CD4-positive, alpha-beta T cell treated with Interleukin-1 beta for 1 hour (primary cell): ENCODE measurements at places on chromosomes 6 and 20.

DNA sequence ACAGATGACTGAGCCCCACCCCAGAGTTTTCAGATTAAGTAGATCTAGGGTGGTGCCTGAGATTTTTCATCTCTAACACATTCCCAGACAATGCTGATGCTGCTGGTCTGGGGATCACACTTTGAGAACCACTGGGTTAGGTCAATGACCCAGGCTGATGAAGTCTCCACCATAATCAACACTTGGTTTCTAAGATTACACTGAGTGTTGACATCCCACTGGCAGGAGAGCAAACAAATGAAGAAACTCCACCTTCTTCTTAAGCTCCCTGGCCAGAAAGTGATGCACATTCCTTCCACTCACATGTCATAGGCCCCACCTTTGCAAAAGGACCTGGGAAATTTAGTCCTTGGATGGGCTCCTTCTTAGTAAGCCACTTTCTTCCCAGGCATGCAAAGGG, 53.1 kb downstream of the MAFB start:
- DNase-seq: no peak

- no peak for DNase-seq
These were observed 272.2 kb upstream of the FLRT3 start for GRCh38 chr20:14609328-14610221.

DNA sequence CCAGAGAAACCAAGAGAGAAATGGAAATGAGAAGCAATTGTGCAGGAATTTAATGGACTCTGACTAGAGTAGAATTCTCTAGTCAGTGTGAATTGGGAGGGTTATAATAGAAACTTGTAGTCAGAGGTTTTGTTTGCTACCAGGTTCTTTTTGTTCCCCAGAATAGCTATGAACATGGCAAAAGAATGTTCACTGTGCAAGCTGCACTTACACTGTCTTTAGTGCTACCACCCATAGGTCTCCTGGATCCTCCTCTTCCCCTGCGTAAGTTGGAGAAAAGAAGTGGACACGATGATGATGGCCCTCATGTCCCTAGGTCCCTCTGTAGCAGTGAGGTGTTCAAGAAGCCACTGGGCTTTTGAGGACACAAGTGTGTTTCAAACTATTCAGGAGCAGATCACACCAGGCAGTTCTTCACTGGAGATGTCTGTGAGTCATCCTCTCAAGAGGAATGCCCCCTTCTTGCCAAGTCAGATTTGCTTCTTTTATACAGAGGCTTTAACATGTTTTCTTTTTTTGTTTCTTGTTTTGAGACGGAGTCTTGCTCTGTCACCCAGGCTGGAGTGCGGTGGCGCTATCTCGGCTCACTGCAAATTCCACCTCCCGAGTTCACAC, 47.6 kb upstream of the SMIM8 start:
- DNase-seq: no peak

DNA sequence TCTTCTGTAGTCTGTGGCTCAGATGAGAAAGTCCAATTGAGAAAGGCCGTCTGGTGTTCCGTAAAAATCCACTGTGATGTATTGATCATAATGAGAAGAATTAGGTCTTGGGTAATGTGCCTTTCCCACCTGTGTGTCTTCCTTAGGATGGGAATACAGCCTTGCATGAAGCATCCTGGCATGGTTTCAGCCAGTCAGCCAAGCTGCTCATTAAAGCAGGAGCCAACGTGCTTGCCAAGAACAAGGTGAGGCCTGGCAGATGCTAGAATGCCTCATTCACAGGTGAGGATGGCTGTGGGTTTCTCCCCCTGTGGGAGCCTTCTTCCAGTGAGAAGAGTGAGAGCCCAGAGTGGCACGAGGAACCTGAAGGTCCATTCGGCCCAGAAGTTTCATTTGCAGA, 32.7 kb downstream of the LYRM2 start:
- no peak for DNase-seq

- peak; percentile 72 for DNase-seq
These were observed 41.3 kb downstream of the TXLNB start for GRCh38 chr6:139250296-139251044.

- peak; percentile 70 for DNase-seq
These were observed 58.4 kb downstream of the GJA10 start for GRCh38 chr6:89952686-89953085.

DNA sequence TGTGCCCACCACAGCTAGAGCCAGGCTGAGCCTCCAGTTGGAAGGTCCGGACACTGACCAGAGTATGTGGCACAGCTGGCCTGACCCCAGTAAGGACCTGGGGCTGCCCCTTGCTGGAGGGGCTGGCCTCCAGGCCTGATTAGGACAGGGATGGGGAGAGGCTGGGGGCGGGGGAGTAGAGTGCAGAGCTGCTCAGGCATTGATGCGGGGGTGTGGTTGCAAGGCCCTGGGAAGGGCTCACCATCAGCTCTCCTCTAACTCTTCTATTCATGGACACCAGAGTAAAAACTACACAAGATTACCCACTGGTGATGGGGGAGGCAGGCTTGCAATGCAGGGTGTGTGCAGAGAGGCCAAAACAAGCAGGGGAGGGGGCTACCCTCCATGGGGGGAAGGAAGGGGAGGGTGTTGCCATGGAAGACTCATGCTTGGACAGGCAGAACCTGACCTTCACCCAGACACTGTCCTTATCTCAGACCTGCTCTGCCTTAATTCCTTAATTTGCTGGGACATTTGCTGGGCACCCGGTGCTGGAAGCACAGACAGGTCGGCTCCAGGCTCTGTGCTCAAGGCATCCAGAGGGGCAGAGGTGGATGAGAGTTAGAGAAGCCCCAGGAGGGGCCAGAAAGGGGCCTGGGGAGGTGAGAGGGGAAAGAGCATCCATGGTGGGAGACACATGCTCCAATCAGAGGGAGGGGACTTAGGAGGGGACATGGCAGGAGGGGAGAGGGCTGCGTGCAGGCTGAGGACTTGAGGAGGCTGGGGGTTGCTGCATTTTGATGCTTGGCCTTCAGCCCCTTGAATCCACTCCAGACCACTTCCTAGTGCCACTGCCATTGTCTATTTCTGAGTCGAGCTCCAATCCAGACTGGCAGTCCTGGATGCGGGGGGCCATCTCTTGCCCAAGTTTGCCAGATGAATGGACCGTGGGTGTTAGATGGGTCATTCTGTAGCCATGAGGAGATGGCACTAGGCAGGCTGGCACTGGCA, 7.6 kb upstream of the EMILIN3 start:
- DNase-seq: no peak

- no peak for DNase-seq
These were observed 2.3 kb downstream of the PREX1 start for GRCh38 chr20:48825566-48825920.

DNA sequence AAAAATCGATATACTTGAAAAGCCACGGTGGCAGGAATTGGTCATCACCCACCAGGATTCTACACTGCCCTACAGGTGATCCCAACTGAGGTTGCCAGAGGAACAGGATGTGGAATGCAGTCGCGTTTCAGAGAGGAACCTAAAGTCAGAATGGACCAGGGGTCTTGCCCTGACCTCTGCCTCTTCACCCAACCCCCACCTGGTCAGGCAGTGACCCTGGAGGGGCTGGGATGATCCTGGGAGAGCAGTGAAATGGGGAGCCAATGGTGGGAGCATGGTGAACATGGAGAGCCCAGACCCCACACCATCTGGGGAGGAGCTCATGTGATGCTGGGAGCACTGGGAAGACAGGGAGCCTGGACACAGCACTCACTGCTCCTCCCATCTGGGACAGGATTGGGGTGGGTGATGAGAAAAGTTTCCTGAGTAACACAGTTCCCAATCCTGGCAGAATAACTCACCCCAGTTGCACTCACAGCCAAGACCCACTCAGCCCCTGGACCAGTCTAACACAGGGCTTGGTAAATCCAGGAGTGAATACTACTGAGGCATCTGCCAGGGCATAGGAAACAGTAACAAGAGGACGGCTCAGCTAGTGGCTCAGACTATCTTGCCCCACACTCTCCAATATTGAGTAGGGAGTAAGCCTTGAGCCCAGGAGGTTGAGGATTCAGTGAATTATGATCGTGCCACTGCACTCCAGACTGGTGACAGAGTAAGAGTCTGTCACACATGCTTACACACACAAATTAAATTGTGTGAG, 1.7 kb upstream of the ULBP2 start:
- DNase-seq: no peak

- DNase-seq: no peak
These were observed 37.1 kb downstream of the MAP1LC3A start for GRCh38 chr20:34595377-34596184.
